ENCODE measurements at places on chromosomes 1 and 21. TPM values are rescaled to one million over a fixed set of nuclear protein-coding genes. Genes with fewer than 3 reads are reported as not detected.

The GPR137B gene
- 6.6 TPM for total RNA-seq

The SPRR2F gene
- not detected for total RNA-seq

The XCL2 gene
- total RNA-seq = 44.9 TPM

The RASAL2 gene
- total RNA-seq = not detected

The NME7 gene
- 10.6 TPM for total RNA-seq

The GUCA2B gene
- total RNA-seq = not detected

The ETNK2 gene
- not detected for total RNA-seq

The AVPR1B gene
- total RNA-seq = not detected

The HMCN1 gene
- not detected for total RNA-seq

The TRAF3IP3 gene
- total RNA-seq = 392 TPM

The HCRTR1 gene
- total RNA-seq = not detected

The COL18A1 gene
- 3.2 TPM for total RNA-seq

The TMEM52 gene
- total RNA-seq = 1.1 TPM

The FAM177B gene
- total RNA-seq = 0.47 TPM

The PLA2G2C gene
- 0.28 TPM for total RNA-seq

The SPATA17 gene
- total RNA-seq = not detected

The CZIB gene
- 44.9 TPM for total RNA-seq

The IL22RA1 gene
- total RNA-seq = not detected

The SELENBP1 gene
- not detected for total RNA-seq

The CFHR2 gene
- total RNA-seq = 0.37 TPM

The ITLN1 gene
- total RNA-seq = not detected

The MEX3A gene
- total RNA-seq = 0.84 TPM

The TCHH gene
- total RNA-seq = not detected

The CNR2 gene
- 0.02 TPM for total RNA-seq

The PRAMEF6 gene
- not detected for total RNA-seq

The CD53 gene
- 185 TPM for total RNA-seq

The VASH2 gene
- 0.84 TPM for total RNA-seq

The HPCAL4 gene
- 0.44 TPM for total RNA-seq

The CAPZB gene
- total RNA-seq = 291 TPM

The DISC1 gene
- total RNA-seq = 1.6 TPM

The RSPH1 gene
- total RNA-seq = not detected

The ELF3 gene
- total RNA-seq = 0.14 TPM

The LRRN2 gene
- 0.05 TPM for total RNA-seq

Data from activated CD4-positive, alpha-beta T cell treated with anti-CD3 and anti-CD28 coated beads, Interleukin-2, amount 10 ng/mL, durations not matched to agents 24 days and 14 days (primary cell).